ENCODE measurements at places on chromosomes 16 and 17.

DNA sequence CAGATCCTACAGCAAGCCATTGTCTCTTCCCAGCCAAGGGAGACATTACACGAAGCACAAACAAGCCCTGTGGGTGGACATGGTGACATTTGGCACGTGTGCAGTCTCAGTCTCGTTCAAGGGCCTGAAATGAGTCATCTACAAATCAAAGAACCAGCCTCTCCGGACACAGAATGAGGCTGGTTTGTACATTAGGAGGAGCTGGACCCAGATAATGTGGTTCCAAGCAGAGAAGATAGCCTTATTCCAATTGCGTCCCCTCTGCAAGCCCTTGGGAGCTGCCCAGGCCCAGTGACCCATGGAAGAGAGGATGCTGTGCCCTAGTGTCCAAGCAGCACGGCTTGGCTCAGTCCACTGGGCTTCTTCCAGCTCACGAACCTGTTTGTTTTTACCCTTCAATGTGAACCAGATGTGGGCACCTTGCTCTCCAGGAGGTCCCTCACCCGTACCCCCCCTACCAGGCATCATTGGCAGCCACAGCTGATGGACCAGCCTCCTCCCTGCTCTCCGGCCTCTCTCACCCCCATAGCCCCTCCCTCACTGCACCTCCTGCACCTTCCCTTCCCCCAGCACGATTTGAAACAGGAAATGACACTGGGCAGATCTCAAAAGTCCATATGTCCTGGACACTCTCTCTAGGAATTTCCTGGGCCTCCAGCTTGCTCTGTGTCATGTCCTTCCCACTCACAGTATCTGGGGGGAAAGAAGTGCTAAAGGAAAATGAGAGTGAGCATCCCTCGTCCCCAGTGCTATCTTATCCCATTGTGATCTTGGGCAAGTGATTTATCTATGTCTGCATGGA, 26.2 kb downstream of the KPNA2 start:
- no peak for DNase-seq

DNA sequence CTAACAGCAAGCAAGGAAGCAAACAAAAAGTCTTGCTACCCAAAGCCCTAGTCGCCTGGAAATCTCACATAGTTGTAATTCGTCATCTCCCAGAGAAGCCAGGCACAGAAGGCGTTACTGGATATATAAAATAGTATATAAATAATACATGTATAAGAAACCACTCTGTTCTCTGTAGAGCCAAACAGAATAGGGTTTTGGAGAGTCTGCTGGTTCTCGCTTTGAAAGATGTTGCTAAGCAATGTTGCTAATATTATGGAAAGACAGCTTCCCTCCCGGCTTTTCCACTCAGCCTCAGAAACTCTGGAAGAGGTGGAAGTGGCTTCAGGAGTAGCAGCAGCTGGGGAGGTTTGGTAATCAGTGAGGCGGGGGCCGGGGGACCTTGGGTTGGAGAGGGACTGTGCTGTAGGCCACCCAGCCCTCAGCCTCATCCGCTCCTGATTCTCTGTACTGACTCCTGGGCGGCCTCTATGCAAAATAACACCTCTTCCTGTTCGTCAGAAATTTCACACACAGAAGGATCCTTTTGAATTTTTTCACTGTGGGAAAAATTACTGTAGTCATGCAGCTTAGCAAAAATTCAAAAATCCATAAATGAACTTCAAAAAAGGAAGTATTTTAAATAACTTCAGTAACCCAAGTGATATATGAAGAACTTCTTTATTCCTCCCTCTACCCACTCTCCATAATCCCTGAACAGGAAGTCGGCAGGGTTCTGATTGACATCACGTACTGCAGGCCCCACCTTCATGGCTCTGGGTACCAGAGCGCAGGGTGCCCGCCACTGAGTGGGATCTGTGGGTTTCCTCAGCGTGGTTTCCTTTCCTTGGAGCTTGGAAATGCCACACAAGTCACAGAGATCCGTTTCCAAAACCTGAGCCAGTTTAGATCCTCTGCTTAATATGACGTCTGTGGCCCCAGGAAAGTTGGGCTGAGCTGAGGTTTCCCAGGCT, 51.4 kb downstream of the RAP1GAP2 start:
- no peak for DNase-seq

- DNase-seq = no peak
Measured at GRCh38 chr16:22692916-22693637, 120.9 kb upstream of the HS3ST2 start.

DNA sequence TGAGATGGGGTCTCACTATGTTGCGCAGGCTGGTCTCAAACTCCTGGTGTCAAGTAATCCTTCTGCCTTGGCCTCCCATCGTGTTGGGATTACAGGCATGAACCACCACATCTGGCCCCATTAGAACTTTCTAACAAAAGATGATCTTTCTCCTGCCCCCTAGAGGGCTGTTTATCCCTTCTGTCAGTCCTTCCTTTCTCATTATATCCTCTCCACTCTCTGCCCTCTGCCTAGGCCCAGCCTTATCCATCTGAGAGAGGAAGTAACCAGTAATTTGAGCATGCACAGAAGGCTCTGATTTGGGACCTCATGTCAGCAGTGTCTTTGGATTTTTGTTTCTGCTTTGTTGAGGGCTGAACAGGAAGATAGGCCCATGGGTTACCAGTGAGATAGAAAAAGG, 4.4 kb upstream of the DHX40 start:
- DNase-seq = no peak

DNA sequence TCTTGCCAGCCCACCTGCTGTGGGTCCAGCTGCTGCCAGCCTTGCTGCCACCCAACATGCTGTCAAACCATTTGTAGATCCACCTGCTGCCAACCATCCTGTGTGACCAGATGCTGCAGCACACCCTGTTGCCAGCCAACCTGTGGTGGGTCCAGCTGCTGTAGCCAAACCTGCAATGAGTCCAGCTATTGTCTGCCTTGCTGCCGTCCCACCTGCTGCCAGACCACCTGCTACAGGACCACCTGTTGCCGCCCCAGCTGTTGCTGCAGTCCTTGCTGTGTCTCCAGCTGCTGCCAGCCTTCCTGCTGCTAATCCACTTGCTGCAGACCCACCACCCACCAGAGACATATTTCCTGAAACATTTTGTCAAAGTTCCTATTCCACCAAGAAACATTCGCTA, 641 bp downstream of the KRTAP9-1 start:
- DNase-seq = no peak
